ENCODE measurements at places on chromosomes 6 and 20.

GRCh38 chr6:98828211-98828788 lies 6.1 kb upstream of the POU3F2 start:
- DNase-seq = no peak

DNA sequence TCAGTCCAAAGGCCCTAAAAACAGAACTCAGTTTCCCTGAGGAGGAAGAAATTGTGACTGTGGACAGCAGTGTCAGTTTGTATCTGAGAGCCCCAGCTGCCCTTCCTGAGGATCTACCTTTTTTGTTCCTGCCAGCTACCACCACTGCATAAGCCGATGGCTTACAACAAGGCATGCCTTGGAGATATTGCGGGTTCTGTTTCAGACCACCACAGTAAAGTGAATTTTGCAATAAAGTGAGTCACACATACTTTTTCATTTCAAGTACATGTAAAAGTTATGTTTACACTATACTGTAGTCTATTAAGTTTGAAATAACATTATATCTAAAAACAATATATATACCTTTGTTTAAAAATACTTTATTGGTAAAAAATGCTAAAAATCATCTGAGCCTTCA lies 9.6 kb upstream of the CST3 start:
- no peak for DNase-seq

- no peak for DNase-seq
Measured at GRCh38 chr6:113777601-113778000, 79.5 kb upstream of the MARCKS start.

DNA sequence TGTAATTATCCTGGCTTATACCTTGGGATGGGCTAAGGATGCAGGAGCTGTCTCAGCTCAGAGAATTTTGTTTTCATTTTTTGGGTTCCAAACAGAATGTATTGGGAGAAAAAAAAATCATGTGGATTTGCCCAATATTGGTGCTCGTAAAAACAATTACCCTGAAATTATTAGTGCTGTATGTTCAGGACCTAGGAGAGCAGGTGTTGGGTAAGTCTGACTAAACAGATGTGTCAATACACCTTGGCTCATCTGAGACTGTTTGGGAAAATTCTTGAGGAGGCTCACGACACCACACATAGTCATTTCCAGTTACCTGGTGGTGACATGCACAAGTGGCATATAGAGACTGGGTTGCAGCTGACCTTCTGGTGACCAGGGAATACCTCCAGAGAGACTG lies 802.1 kb upstream of the FLRT3 start:
- DNase-seq = peak; percentile 41

GRCh38 chr20:63844511-63844991 lies 13.5 kb upstream of the ZBTB46 start:
- no peak for DNase-seq

DNA sequence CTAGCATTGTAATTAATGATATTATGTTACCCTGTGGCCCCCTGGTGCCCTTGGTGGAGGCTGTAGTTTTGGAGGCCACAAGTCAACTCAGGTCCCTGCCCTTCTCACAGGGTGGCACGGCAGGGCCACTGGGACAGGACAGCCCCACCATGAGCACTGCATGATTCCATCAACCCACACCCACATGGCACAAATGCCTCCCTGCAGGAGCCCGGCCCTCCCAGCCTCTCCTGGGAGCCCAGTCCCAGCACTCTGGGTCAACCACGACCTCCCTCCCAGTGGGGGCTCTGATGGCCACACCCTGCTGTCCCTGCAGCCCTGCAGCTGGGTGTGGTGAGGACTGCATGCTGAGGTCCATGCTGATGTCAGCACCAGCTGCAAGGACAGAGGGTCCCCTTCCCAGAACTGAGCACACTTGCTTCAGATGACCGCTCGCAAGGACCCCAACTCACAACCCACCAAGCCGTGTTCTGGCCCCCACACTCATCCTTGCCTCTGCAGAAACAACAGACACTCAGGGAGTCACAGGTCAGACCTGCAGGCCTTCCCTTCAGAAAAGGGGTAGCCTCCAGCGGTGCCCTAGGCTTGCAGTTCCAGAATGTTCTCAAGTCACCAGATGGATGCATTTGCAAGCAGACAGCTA lies 15.7 kb upstream of the CST7 start:
- DNase-seq = no peak
